ENCODE measurements at places on chromosomes 6 and 20. TPM values are rescaled to one million over a fixed set of nuclear protein-coding genes. Genes with fewer than 3 reads are reported as not detected.

LZTS3 gene
- 7.9 TPM for total RNA-seq

TINAG gene
- not detected for total RNA-seq

TREML1 gene
- not detected for total RNA-seq

NEURL2 gene
- total RNA-seq, result 5.5 TPM

ELOVL2 gene
- not detected for total RNA-seq

PPP1R16B gene
- total RNA-seq, result 55.1 TPM

RCAN2 gene
- total RNA-seq, result not detected

COL12A1 gene
- total RNA-seq, result not detected

NKX2-4 gene
- total RNA-seq, result not detected

DZANK1 gene
- total RNA-seq, result 2.7 TPM

RTF2 gene
- total RNA-seq, result 66.0 TPM

OR2H1 gene
- total RNA-seq, result not detected

OVOL2 gene
- total RNA-seq, result not detected

BEND6 gene
- not detected for total RNA-seq

GRCh38 chr6:39114704-39115599, at the start of gene SAYSD1:
Gene SAYSD1 (minus strand): TSS chr6:39115186. CDS start chr6:39115089, 97 bp downstream.
- peak within 1 kb of the TSS; percentile 79 for H3K27ac ChIP-seq
- DNase-seq, result peak; percentile 94

- H3K4me3 ChIP-seq, result no peak overlapping the region
- no peaks in the 10 kb centered on the region for H3K27me3 ChIP-seq
- no peak for DNase-seq
- no peak overlapping the region for H3K27ac ChIP-seq
- no peaks in the 10 kb centered on the region for H3K4me1 ChIP-seq
Observed at GRCh38 chr6:56361812-56362211, 114.4 kb upstream of the COL21A1 start.

- no peak for DNase-seq
- no peak overlapping the region for H3K4me3 ChIP-seq
- H3K27ac ChIP-seq, result no peak overlapping the region
- no peaks in the 10 kb centered on the region for H3K4me1 ChIP-seq
- no peaks in the 10 kb centered on the region for H3K27me3 ChIP-seq
- H3K36me3 ChIP-seq, result no peaks in the 10 kb centered on the region
Observed at GRCh38 chr20:22908944-22909343, 126.2 kb upstream of the SSTR4 start.

GRCh38 chr20:62598761-62599194, 43.5 kb upstream of the SLCO4A1 start:
- no peaks in the 10 kb centered on the region for H3K27me3 ChIP-seq
- no peak overlapping the region for H3K4me3 ChIP-seq
- no peaks in the 10 kb centered on the region for H3K36me3 ChIP-seq

GRCh38 chr20:24798930-24799705, 150.0 kb upstream of the CST7 start:
- H3K27ac ChIP-seq, result no peak overlapping the region
- no peak overlapping the region for H3K4me3 ChIP-seq
- no peaks in the 10 kb centered on the region for H3K36me3 ChIP-seq
- H3K27me3 ChIP-seq, result no peaks in the 10 kb centered on the region
- no peaks in the 10 kb centered on the region for H3K4me1 ChIP-seq

DNA sequence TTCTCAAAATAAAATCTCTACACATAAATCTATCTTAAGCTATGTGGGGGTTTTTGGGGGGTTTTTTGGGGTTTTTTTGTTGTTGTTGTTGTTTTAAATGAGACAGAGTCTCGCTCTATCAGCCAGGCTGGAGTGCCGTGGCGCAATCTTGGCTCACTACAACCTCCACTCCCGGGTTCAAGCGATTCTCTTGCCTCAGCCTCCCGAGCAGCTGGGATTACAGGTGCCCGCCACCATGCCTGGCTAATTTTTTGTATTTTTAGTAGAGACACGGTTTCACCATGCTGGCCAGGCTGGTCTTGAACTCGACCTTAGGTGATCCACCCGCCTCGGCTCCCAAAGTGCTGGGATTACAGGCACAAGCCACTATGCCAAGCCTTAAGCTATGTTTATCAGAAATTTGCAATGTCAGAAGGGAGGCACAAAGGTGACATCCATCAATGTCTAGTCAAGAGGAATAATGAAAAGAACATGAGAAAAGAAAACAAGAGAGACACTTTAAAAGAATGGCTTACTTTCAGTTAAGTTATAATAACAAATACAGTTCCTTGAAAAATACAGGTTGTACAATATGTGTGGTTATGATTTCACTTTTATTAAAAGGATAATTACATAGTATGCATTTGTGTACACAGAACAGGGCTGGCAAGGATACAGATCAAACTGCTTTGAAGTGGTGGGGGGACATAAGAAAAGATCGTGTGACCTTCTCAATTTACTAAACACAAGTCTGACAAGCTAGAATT, 28.6 kb downstream of the SLC23A2 start:
- DNase-seq, result no peak
- peaks cover 11% of the 10 kb centered on the region for H3K36me3 ChIP-seq
- no peaks in the 10 kb centered on the region for H3K27me3 ChIP-seq
- peaks cover 14% of the 10 kb centered on the region for H3K4me1 ChIP-seq

- H3K36me3 ChIP-seq, result no peaks in the 10 kb centered on the region
- H3K27ac ChIP-seq, result peak overlapping the region; percentile 79
- DNase-seq, result no peak
- peaks cover 42% of the 10 kb centered on the region for H3K4me1 ChIP-seq
- H3K27me3 ChIP-seq, result no peaks in the 10 kb centered on the region
Observed at GRCh38 chr20:32742322-32743236, 688 bp downstream of the COMMD7 start.

GRCh38 chr6:51855310-51856082, 231.9 kb downstream of the PKHD1 start:
- H3K27ac ChIP-seq, result no peak overlapping the region
- DNase-seq, result peak; percentile 17
- H3K27me3 ChIP-seq, result no peaks in the 10 kb centered on the region

DNA sequence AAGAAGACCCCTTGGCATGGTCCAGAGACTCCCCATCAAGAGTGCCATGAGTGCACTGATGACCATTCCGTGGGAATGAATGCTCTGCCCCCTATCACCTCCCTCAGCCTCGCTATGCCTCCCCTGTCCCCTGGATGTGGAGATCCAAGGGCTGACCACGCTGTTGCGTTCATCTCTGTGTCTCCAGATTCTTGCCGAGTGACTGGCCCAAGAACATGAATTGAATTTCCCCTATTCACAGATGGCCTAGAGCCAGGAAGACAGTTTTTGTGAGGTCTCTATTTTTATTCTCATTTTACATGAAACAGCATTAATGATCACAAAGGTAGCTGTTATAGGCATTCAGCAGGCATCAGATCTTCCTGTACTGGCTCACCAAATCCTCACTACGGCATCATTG, 33.6 kb downstream of the MAFB start:
- no peak for DNase-seq
- H3K4me3 ChIP-seq, result no peak overlapping the region
- H3K4me1 ChIP-seq, result no peaks in the 10 kb centered on the region
- no peaks in the 10 kb centered on the region for H3K36me3 ChIP-seq
- no peak overlapping the region for H3K27ac ChIP-seq

DNA sequence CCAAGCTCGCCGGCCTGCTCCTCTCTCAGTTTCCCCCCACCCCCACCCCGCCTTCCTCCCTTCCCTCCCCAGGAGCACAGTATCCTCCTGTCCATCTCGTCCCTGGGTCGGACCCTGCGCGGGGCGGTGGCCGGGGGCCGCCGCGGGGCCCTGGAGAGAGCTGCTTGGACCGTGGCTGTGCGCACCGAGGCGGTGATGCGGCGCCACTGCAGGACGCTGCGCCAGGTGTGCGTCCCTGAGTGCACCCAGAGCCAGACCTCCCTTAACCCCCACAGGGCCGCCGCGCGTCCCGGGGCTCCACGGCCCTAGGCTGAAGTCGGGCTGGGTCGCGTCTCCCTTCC, 2.2 kb downstream of the C20orf204 start:
- DNase-seq, result no peak
- peaks cover 76% of the 10 kb centered on the region for H3K4me1 ChIP-seq
- H3K4me3 ChIP-seq, result peak overlapping the region; percentile 72

- H3K27ac ChIP-seq, result no peak overlapping the region
- H3K4me1 ChIP-seq, result no peaks in the 10 kb centered on the region
Observed at GRCh38 chr6:4671587-4672115, 104.6 kb upstream of the CDYL start.

GRCh38 chr6:167441715-167442206, 116.9 kb downstream of the TTLL2 start:
- no peak for DNase-seq
- no peaks in the 10 kb centered on the region for H3K4me1 ChIP-seq
- H3K27me3 ChIP-seq, result no peaks in the 10 kb centered on the region
- no peak overlapping the region for H3K4me3 ChIP-seq
- H3K36me3 ChIP-seq, result no peaks in the 10 kb centered on the region

DNA sequence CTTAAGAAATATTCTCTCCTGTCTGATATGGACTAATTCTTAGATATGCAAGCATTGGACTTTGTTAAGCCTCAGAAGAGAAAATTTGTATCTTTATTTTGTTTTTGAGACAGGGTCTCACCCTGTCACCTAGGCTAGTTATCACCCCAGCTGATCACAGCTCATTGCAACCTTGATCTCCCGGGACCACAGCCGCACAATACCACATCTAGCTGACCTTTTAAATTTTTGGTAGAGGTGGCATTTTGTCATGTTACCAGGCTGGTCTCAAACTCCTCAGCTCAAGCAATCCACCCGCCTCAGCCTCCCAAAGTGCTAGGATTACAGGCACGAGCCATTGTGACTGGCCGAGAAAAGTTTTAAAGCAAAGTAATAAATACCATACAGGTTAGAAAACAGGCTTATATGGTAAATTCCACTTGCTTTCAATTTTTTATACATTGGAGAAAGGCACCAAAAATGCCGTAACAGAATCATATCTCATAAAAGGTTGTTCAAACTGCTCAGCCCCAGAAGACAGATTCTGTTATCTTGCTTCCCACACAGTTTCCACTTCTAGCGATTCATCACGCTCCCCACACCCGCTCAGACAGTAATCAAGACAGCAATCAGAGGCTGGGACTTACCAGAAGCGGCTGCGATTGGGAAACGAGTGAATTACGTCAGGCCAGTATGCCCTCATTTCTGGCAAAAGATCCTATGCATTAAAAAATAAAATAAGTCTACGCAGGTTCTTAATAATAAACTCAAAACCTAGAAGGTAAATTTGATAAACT, 13.8 kb downstream of the RNASET2 start:
- peaks cover 33% of the 10 kb centered on the region for H3K4me1 ChIP-seq
- H3K36me3 ChIP-seq, result peaks cover 62% of the 10 kb centered on the region
- peak; percentile 67 for DNase-seq
- peak overlapping the region; percentile 56 for H3K27ac ChIP-seq
- H3K27me3 ChIP-seq, result no peaks in the 10 kb centered on the region

DNA sequence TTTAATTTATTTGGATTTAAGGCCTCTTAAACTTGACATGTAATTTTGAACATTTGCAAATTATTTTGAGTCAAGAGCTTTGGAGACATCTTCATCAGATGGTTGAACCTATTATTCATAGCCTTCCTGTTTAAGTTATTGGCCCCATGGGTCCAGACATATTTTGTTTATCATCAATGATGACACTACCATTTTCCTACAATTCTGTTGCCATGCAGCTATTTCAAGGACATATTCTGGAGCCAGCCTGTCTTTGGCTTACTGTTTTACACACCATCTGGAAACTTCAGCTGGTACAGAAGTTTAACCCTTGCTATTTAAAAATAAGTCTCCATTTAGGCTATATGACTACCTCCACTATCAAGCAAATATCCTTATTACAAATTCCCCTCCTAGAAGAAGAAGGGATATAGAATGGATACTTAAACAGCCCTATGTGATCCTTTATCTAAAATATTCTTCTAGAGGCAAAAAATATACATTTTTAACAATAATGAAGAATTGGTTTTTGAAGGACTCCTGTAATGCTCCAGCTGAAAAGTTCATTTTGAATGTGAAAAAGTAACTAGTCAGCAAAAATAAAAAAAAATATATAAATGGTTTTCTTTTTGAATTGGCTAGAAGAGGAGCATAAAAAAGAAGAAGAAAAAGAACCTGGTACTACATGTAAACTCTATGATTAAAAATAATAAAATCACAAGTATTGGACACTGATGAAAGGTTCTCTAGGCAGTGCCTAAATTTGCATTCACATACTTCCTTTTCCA, 544.0 kb upstream of the HS3ST5 start:
- H3K4me1 ChIP-seq, result no peaks in the 10 kb centered on the region
- no peak overlapping the region for H3K27ac ChIP-seq
- no peaks in the 10 kb centered on the region for H3K36me3 ChIP-seq
- H3K27me3 ChIP-seq, result no peaks in the 10 kb centered on the region

Measured in CD4-positive, alpha-beta memory T cell (primary cell).